ENCODE measurements at places on chromosomes 1 and 21.

DNA sequence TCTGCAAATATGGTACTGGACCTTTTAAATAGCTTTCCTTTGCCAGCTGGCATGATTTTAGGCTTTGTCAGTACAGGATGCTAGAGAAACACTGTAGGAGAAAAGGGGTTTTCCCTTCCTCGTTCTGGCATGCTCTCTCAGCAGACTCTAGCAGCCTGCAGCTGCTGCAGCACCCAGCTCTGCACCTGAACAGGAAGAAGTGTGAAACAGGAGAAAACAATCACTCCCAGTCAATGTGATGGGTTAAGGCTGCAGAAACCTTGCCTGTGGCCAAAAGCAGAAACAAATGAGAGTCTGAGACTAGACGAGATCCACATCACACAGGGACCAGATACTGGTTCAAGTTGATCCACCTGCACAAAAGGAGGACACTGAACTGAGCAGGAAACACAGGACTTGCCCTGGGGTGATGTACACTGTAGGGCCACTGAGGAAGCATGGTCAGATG is 21.2 kb downstream of the OVGP1 start:
- peak; percentile 45 for DNase-seq

DNA sequence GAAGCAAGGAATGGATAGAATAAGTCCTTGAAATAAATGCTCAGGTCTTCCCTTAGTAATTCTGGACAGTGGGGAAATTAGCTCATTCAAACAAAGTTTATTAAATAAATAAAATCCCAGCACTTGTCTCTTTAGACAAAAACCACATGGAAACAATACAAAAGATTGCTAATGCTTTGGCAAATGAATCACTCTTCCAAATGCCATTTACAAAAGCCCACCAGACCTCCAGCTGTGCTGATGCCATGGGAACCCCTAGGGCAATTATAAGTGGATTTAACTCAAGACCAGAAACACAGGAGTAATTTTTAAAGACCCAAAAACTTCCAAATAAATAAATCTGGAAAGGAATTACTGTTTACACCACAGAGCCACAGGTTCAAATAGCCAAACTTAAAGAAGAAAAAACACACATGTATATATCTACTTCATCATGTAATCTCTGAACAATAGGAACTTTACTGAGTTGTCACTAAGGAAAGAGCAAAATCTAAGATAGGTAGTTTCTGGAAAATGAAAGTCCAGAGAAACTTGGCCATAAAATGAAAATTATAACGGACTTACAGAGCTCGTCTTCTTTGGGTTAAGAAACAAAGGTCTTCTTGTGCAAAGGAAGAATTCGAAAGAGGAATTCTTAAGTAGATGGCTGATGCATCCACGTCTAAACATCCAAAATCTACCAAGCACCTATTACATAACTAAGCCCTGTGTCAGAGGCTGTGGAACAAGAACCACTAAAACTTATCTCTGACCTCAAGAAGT is 399.4 kb downstream of the SMYD3 start:
- DNase-seq, result no peak

DNA sequence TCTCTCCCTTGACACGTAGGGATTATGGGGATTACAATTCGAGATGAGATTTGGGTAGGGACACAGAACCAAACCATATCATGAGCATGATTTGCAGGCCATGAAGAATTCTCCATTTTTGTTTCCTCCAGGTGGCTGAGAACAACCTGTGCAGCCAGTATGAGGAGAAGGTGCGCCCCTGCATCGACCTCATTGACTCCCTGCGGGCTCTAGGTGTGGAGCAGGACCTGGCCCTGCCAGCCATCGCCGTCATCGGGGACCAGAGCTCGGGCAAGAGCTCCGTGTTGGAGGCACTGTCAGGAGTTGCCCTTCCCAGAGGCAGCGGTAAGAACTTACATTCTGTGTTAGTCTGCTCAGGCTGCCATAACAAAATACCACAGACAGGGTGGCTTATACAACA is 9.7 kb downstream of the MX1 start:
- DNase-seq, result no peak

GRCh38 chr1:3831689-3832088 is 25.3 kb downstream of the CEP104 start:
- no peak for DNase-seq

GRCh38 chr1:172969611-172970010 is 81.1 kb downstream of the TNFSF18 start:
- no peak for DNase-seq
